Activated CD4-positive, alpha-beta T cell treated with anti-CD3 and anti-CD28 coated beads for 24 hours (primary cell): ENCODE measurements at places on chromosomes 13 and 19.

DNA sequence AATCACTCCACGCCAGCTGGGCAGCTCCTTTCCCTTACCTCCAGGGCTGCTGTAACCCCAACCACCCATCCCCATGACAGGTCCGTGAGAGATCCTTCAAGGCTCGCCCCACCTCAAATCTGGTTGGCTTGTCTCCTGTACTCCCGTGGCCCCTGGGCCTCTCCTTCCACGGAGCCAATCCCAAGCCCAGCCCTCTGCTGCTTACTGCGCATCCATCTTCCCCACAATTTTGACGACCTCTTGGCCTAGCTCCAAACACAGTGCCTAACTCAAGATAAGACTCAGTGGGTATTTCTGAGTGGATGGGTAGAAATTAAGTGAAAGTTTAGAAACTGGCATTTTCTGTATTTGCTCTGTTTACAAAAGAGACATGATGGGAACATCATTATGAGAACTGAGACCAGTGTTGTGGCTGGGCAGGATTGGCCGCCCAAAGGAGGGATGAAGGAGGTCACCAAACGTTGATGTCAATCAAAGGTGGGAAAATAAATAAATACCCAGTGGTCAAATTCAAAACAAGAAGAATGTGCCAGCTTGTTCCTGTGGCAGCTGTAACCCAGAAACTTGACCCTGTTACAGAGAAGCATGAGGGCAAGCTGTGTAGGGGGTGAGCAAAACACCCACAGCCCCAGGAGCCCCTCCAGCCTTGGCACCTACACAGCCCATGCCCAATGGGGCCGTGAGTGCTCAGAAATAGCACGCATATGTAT, 162.2 kb downstream of the ABCC4 start:
- DNase-seq = no peak

- no peak for DNase-seq
These were observed 1.8 kb downstream of the CDX2 start for GRCh38 chr13:27967203-27967735.

- no peak for DNase-seq
These were observed 159.0 kb downstream of the USP12 start for GRCh38 chr13:27012482-27013197.

- no peak for DNase-seq
These were observed 2.3 kb downstream of the PEG3 start for GRCh38 chr19:56838024-56838908.

GRCh38 chr13:30743319-30744055, 8.1 kb downstream of the ALOX5AP start:
- DNase-seq = no peak

- DNase-seq = no peak
These were observed 19.8 kb downstream of the ZNF709 start for GRCh38 chr19:12464769-12465168.

- no peak for DNase-seq
These were observed 33.5 kb upstream of the TM9SF2 start for GRCh38 chr13:99467764-99468163.

DNA sequence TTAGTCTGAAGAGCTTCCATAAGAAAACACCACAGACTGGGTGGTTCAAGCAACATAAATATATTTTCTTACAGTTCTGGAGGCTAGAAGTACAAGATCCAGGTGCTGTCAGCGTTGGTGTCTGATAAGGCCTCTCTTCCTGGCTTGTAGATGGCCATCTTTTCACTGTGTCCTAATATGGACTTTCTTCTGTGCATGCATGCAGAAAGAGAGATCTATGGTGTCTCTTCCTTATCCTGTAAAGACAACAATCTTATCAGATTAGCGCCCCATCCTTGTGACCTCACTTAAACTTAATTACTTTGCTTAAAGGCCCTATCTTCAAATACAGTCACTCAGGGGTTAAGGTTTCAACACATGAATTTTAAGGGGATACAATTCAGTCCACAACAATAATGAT, 14.1 kb upstream of the NDFIP2 start:
- no peak for DNase-seq

- DNase-seq = no peak
These were observed 2.0 kb upstream of the FFAR1 start for GRCh38 chr19:35345671-35346111.

- no peak for DNase-seq
These were observed 22.0 kb downstream of the CEACAM16 start for GRCh38 chr19:44720945-44721344.

DNA sequence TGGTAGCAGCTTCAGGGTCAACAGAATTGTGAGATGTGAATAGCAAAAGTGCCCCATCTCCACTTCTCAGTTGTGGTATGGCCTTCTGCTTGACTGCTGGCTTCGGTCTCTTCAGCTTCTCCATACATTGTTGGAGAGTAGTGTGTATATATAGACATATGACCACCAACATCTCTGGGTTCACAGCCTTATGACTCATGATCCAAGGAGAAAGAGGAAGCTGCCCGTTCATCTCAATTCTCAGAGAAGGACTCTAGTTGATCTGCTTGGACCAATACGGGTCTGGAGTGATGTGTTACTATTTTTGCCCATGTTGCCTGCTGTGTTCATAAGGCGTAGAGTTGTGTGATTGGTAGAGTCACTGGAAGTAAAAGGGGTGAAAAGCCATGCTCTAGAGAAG, 3.6 kb upstream of the COMMD6 start:
- no peak for DNase-seq

DNA sequence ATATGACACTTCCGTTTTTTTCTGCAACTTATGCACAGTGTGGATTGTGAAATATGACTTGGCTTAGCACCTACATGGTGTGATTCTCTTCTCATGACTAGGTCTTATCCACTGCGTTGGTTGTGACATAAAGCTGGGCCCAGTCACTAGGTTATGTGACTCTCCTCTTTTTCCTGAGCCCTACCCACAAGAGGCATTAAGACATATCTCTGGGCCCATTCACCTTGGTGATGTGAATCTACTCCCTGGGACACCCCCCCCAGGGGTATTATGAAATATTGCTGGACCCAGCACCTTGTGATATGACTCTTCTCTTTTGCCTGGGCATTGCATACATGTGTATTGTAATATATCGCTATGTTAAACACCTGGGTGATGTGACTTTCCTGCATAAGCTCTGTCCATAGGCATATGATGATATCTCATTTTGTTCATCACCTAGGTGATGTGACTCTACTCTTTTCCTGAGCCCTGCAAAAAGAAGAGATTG, 85.8 kb upstream of the ZNF43 start:
- no peak for DNase-seq

DNA sequence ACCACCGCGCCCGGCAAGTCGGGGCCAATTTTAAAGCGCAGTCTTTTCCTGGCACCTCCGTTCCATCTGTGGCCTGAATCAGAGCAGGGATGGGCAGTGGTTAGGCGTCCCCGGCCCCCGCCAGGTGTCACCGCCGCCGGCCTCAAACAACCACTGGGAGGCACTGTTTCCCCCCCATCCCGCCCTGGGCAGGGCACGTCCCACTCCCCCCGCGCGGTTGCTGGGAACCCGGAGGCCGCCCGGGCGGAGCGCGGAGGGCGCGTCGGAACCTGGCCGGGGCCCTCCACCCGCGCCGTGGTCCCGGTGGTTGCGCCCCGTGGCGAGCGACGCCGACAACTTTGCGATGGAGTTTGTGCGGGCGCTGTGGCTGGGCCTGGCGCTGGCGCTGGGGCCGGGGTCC, at the start of gene GRIN3B:
GRIN3B (plus strand) TSS at position 325 of the 400 bp plus-strand sequence; CDS start at position 344, 19 bp downstream.
- peak; percentile 46 for DNase-seq

DNA sequence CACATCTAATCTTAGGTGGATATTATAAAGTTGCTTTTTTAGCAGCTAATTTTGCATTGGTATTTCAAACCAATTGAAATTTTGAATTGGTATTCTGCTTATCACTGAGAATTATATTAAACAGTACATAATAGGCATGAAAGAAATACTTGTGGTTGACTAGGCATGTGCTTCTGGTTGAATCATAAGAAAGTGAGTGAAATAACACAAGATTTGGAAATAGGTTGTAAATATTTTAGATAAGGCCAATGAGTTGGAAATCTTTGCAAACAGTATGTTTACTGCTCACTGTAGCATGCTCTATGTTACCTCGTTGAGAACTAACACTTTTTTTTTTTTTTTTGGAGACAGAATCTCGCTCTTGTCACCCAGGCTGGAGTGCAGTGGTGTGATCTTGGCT, 66.8 kb upstream of the RFC3 start:
- DNase-seq = no peak

DNA sequence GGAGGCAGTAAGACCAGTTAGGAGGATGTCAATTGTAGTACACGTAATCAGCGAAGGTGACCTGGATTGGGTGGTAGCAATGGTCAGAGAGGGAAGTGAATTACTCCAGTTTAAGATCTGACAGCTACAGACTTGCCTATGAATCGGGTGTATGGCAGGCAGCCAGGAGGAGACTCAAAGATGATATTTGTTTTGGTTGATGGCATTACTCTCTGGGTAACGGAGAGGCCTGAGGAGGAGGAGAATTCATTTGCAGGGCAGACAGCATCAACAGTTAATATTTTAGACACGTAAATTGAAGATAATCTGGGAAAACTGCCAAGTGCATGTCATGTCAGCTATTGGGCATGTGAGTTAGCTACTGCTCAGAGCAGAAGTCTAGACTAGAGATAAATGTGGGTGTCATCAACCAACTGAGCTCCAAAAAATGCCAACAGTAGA, 109.2 kb downstream of the SGCG start:
- no peak for DNase-seq

- DNase-seq = no peak
These were observed 758 bp upstream of the ZNF888 start for GRCh38 chr19:52923778-52924593.

DNA sequence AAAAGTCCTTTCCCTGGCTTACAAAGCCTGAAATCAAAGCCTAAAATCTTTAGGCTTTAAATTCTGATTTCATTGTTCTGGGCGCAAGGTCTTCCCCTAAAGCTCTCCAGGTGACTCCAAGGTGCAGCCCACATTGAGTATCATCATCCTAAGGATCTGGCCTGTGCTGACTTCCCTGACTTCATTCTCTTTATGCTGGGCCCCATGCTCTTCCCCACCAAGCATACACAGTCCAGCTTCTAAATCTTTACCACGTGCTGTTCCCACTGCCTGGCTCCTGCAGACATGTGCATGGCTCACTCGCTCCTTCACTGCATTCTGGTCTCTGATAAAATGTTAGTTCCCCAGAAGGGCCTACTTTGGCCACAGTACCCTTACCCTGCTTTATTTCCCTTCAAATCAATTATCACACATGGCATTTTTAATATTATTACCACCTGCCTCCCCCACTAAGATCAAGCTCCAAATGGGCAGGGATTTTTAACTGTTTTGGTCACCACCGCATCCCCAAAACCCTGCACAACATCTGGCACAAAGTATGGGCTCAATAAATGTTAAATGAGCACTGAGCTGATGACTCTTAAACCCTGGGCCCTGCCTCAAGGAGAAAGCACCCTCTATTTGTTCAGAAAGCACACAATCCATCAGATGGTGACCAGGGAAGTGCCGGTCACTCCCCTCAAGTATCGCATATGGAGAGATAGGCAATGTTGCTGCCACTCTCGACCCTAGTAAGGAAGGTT, 3.3 kb downstream of the FBL start:
- DNase-seq = no peak

DNA sequence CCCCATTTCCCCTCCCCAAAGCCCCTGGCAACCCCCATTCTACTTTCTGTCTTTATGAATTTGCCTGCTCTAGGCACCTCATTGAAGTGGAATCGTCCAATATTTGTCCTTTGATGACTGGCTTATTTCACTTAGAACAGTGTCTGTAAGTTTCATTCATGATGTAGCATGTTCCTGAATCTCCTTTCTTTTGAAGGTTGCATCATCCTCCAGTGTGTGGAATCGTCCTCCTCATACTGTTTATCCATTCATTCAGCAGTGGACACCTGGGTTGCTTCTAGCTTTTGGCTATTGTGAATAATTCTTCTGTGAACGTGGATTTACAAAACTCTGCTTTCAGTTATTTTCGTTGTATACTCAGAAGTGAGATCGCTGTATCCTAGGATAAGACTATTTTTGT, 161.2 kb upstream of the RNF113B start:
- no peak for DNase-seq

DNA sequence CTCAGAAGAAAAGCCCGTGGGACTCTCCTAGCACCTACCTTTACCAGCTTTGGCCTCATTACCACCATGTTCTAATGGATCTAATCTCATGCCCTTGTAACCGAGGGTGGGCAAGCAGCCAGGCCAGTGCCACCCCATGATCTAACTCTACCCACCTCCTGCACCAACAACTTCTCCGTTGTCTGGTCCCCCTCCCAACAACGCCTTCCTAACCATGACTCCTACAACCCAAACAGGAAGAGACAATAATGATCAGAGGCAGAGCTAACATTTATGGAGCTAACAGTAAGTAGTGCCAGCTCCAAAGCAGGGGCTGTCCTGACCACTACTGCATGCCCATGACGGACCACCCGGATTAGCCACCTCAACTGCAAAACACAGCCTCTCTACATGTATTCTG, 3.5 kb downstream of the USP12 start:
- DNase-seq = no peak

DNA sequence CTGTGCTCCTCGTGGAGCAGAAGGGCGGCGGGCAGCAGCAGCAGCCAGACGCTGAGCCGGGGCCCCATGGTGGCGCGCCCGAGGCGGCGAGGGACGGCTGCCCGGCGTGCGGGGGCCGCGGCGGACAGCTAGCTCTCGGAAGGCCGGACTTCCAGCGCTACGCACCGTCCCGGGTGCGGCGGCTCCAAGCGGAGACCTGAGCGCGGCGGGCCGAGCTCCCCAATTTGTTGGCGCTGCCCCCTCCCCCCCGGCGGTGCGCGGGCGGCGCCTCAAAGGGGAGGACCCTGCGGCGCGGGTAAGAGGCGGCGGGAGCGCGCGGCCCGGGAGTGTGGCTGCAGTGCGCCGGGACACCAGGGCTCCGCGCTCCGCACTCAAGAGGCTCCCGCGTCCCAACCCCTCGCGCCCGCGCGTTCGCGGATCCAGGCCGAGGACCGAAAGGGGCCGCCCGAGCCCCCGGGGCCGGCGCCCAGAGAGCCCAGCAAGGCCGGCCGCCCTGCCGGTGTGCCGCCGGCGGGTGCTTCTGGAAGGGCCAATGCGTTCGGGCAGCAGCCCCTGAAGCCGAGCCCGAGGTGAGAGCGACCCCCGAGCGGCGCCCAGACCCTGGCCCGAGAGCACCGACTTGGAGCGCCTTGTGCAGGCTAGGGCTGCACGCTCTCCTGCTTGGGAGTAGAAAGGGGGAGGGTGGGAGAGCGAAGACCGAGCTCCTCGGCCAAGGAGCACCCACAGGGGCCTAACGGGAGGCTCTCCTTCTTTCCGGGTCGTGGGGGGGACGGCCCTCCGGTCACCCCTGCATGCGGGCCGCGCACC, at the start of the genes COL4A1 and COL4A2:
COL4A1 (minus strand) TSS at position 198 of the 807 bp plus-strand sequence; CDS start at position 68, 130 bp downstream.
COL4A2 (plus strand) TSS at position 325 of the 807 bp plus-strand sequence. CDS start 620 bp downstream, outside the sequence.
- DNase-seq = no peak
